Psoas muscle (tissue), 8 donors: ENCODE measurements at places on chromosomes 11 and 22. TPM values are rescaled to one million over a fixed set of nuclear protein-coding genes. Genes with fewer than 3 reads are reported as not detected.

The RHOD gene
- 9.7 TPM for total RNA-seq

The PLAAT5 gene
- total RNA-seq = 0.11 TPM

The GSTT2 gene
- 0.34 TPM for total RNA-seq

The ACRV1 gene
- total RNA-seq = not detected

The MGAT3 gene
- 2.0 TPM for total RNA-seq

The APOA4 gene
- total RNA-seq = not detected

The POU2F3 gene
- total RNA-seq = not detected

The IGSF22 gene
- total RNA-seq = 0.08 TPM

The NXPE1 gene
- not detected for total RNA-seq

The SCUBE2 gene
- 1.2 TPM for total RNA-seq

The IGSF9B gene
- 0.87 TPM for total RNA-seq

The YAP1 gene
- total RNA-seq = 28.6 TPM

The TMEM191C gene
- not detected for total RNA-seq

The TSPAN18 gene
- total RNA-seq = 8.8 TPM

The MS4A12 gene
- total RNA-seq = not detected

The GLYAT gene
- not detected for total RNA-seq

The FKBP2 gene
- total RNA-seq = 17.8 TPM

The SLC36A4 gene
- total RNA-seq = 2.3 TPM

The OR5A1 gene
- total RNA-seq = not detected
